ENCODE measurements at places on chromosomes 2 and 18.

DNA sequence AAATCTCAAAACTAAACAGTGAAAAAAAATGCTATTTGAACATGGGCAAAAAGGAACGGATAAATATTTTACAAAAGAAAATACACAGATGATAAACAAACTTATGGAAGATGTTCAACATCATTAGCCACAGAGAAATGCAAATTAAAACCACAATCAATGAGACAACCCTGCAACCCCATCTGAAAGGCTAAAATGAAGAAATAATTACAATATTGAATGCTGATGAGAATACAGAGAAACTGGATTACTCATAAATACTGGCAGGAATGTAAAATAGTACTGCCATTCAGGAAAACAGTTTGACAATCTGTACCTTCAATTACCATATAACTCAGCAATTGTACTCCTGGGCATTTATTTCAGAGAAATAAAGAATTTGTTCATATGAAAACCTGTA lies 193.1 kb upstream of the UBE2E3 start:
- DNase-seq = no peak

DNA sequence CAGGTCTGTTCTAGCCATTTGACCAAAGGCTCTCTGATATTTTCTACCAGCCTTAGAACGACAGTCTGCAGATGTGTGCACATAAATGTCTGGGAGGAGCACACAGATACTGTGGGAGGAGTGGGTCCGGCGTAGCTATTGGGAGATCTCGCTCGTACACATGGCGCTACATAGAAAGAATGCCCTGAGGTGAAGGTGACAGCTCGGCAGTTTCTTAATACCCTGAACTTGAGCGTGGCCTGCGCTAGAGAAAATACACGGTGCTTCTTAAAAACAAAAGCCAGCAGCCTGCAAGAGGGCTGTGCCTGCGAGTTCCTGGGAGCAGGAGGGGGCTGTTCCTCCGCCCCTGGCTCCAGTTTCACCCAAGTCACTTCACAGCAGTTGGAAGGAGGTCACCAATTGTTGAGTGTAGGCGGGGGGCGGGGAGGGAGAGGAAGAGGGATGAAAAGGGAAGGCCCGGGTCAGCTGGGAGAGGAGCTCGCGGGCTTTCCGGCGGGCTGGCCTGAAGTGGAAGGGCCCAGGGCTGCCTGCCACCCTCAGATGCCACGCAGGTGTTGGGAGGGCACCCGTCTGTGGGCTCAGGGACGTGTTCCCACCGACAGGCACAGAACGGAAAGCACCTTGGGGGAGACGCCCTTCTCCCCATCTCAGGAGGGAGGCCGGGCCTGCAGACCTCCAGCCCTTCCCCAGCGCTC lies 124.7 kb upstream of the ZNF516 start:
- DNase-seq = no peak

DNA sequence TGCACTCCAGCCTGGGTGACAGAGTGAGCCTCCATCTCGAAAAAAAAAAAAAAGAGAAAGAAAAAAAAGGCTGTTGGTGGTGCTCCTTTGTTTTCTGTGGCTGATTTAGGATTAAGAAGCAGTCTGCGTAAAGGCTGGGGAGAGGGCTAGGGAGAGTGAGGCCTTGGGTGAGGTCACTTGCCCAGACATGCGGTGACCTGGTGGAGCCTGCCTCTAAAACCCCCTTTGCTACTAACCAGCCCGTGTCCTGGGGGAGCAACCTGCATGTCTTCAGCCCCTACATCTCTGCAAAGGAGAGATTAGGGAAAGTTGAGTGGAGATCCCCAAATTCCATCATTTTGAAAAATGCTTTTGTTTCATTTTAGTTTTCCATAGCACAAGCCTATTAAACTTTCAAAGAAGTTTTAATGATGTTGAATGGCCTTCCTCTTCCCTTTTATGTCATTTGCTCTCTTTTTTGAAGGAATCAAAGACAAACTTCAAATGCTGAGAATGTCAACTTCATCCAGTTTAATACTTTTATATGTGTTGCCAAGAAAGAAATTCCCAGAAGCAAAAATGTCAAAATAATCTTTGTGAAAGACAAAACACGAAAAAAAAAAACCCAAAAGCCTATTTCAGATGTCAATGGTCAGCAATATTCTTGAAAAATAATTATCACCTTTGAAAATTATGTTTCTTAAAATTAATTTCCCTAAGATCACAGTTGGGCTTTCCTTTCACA lies 38.9 kb upstream of the RALBP1 start:
- DNase-seq = no peak

DNA sequence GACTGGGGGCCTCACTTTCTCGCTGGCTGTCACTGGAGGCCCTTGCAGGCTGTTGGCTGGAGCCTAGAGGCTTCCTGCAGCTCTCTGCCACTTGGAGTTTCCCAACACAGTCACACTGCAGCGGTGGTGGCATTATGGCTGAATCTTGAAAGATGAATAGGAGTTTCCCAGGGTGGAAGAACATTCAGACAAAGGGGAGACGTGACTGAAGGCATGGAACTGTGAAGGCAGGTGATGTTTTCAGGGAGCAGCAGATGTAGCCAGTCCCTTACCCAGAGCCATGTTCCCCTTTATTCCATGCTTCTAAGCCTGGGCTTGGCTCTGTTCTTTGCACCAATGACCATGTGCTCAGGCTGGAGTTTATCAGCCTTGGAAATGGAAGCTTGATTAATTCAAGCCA lies 106.7 kb upstream of the BOD1L2 start:
- no peak for DNase-seq

DNA sequence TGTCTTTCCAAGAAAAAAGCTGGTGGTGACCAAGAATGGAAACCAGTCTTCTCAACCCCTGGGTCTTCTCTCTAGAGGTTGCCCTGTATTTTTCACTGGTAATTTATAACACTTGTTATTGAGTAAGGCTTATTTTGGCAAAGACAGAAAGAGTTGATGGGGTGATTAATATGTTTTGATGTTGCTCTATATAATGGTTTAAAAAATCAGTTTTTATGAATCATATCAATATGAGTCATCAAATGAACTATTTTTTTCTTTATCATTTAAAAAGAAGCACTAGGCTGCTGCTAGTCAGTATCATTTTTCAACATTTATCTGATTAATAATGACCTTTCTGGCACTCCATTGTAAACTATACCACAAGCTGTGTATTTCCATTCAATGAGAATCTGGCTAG lies 1142.2 kb downstream of the LRP1B start:
- no peak for DNase-seq

DNA sequence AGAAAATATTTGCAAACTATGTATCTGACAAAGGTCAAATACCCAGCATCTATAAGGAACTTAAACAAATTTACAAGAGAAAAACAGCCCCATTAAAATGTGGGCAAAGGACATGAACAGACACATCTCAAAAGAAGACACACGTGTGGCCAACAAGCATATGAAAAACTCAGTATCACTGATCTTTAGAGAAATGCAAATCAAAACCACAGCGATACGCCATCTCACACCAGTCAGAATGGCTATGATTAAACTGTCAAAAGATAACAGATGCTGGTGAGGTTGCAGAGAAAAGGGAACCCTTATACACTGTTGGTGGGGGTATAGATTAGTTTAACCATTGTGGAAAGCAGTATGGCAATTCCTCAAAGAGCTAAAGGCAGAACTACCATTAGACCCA lies 64.3 kb upstream of the RBMS1 start:
- DNase-seq = no peak

DNA sequence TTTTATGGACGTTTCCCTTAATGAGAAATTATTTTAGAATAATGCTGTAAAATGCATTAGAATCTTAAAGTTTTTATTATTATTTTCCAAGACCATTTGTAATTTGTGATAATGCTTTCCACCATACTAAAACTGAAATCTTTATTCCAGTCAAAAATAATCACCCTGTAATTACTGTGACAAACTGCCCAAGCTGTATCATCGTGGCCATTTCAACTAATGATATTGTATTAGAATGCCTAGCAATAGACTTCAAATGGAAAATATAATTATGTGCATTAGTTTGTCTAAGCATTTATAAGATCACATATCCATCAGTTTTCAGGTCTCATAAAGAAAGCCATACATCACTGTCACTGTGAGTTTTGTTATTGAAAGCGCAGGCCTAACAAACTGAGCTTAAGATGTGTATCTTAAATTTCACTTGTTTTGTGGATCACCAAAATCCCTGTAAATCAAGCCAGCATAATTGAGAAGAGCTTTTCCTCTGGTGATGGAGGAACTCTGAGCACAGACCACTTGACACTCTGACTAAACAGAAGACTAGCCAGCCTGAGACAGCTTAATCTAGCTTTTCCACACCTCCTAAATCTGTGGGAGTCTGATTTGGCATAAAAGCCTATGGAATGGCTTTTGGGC lies 1312.2 kb upstream of the ACVR2A start:
- no peak for DNase-seq

DNA sequence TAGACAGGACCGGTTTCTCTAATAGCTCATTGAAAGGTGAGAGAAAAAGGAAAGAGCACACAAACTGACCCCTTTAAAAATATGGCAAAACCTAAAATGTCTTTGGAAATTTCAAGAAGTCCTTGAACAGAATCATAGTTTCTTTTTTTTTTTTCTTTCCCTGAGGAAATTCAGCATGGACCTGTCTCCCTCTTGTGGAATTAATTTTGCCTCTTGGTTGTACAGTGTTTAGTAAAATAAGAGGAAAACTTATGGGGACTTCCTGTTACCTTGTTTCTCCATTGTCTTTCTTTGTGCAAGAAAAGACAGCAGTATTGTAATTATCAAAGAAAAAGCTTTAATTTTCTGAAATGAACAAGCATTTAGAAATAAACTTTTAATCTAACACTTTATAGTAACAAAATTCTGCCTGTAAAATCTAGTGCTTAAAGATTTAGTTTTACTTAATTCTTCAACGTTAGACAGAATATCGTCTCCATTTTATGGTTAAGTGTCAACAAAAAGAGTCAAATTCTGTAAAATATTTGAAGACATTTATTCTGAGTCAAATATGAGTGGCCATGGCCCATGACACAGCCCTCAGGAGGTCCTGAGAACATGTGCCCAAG lies 176.3 kb upstream of the NABP1 start:
- DNase-seq = peak; percentile 64

DNA sequence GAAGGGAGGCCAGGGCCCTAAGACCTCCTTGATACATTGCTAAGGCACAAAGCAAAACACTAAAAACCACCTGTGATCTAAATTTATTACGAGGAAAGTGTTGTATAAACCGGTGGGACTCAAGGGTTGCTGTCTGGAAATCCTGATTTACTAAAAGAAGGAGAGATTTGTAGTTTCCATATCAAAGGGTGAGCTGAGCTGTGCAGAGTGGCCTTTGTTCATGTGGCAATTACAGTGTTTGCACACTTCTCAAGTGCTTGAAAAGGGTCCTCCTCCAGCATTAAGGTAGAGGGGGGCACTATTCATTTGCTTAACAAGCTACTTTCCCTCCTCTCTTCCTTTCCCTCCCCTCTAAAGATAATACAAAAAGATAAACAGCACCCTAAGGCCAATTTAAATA lies 30.5 kb upstream of the ITGA4 start:
- no peak for DNase-seq

- DNase-seq = no peak
Measured at GRCh38 chr2:235044501-235045271, 92.9 kb downstream of the SH3BP4 start.

DNA sequence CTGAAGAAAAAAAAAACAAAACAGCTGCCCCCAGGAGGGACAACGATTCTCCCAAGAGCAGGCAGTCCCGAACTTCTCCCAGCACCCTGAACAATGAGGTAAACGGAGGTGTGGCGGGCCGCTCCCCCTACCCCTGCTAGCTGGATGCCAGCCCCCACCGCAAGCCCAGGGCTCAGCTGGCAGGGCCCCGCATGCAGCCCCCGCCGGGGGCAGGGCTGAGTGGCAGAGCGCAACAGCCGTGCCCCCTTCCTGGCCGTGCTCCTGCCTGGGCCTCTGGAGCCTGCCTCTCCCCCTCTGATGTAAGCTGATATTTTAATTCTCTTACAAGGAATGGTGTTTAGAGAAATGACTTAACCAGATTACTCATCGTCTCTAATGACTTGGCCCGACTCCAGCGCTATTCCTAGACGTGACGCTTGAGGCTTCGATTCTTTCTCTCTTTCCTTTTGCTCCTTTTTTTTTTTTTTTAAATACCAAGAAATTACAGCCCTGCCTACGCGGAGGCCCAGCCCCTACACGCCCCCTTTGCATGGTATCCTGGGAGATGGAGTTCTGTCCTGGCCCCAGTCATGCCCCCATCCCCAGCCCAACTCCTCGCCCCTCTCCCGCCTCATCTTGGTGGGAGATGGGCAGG lies 4.6 kb upstream of the ARID5A start:
- DNase-seq = peak; percentile 99

DNA sequence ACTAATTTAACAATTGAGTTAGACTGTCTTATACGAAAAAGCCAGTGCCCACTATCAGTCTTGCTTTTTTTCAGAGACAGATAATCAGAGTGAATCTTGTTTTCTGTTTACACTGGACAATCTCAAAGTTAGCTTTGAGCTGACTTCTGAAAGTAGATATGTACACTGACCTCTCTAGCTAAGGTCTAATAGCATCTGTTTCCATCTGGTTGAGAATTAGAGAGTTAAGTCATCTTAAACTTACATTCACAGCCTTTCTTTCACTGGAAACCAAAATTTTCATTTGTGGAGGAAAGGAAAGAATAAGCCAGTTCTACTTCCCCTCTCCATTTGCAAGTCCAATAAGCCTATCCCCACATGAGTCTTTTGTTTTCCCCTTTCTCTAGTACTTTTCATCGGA lies 89.3 kb downstream of the VRK2 start:
- DNase-seq = no peak

DNA sequence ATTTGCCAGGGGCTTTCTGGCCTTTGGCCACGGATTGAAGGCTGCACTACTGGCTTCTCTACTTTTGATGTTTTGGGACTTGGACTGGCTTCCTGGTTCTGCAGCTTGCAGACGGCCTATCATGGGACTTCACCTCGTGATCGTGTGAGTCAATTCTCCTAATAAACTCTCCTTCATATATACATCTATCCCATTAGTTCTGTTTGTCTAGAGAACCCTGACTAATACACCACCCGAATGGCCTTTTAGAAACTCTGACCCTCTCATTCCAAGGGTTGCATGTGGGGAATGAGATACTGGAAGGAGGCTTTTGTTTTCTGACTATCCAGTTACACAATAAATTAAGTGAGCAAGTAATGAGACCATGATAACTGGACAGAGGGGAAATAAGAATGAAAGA lies 430.7 kb downstream of the CDH2 start:
- no peak for DNase-seq

GRCh38 chr2:11852526-11853196 lies 106.2 kb downstream of the LPIN1 start:
- no peak for DNase-seq

Measured in osteoblast (primary cell).